ENCODE measurements at places on chromosomes 5 and 9.
A peak's percentile ranks its signal among the peaks of the same experiment; 100 is the strongest.

- peak; percentile 30 for DNase-seq
These were observed 15.3 kb upstream of the KIF27 start for GRCh38 chr9:83936523-83936922.

DNA sequence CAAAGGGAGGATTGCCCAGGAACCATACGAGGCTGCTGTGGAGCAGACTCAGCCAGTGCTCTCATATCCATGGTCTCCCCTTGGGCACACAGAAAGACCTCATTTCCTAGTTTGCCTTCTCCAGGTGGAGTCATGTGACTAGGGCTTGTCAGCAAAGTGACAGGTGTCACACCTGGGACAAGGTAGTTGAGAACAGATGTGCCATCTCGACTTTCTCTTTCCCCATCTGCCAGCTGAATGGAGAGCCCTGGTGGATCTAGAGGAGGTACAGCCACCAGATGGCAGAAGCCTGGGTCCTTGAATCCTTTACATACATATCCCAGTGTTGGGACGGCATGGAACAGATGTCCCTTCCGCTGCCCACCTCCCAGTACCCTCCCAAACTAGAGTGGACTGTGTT is 42.9 kb upstream of the ALDOB start:
- DNase-seq = no peak

DNA sequence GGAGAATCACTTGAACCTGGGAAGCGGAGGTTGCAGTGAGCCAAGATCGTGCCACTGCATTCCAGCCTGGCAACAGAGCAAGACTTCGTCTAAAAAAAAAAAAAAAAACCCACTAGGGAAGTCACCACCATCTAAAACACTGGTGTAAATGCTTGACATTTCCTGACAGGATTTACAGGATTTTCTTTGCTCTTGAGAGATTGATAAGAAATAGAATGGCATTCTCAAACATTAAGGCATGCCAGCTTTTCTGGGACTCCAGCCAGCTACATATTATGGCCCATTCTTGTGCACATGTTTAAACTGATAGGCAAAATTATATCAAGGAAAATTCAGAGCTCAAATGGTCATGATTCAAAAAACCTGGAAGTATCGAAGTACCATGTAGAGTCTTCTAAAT is 28.7 kb downstream of the GTF3C4 start:
- DNase-seq = no peak

- DNase-seq = no peak
These were observed 126.8 kb downstream of the NXNL2 start for GRCh38 chr9:88661759-88662158.

DNA sequence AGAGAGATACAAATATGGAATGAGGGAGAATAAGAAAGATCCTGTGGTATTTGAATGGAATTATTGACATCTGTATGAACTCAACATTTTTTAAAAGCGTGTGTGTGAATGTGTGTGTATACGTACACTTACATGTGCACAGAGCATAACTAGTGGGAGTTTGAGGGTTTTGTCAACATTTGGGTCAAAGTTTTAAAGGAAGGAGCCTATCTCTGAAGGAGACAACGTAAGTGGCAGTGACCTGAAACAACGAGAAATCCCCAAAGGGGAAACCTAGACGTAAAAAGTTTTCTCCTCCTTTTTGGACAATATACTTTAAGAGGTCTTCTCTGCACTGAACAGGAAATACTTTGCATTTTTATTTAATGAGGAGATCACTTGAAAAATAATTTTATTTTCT is 40.2 kb upstream of the DTWD2 start:
- DNase-seq = no peak

DNA sequence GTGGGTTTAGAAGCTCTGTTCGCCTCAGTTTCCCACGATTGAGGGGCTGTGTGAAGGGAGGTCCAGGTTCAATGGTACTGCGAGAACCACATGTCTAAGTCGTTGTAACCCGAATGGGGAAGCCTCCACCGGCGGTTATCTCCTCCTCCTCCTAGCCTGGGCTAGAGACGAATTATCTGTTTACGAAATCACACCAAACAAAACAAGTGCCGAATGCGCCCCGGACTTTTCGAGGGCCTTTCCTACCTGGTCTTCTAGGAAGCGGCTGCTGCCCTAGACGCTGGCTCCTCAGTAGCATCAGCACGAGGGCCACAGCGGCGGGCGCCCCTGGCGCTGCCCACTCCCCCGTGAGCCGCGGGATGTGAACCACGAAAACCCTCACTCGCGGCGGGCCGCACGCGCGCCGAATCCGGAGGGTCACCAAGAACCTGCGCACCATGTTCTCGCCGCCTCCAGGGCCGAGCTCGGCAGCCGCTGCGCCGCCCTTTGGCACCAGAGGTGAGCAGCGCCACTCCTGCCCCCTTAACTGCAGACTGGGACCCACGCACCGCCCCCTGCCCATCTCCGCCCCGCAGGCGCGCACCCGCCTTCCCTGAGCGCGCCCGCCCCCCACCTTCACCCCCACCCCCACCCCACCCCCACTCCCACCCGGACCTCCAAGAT is at the start of gene CDKN2A:
Gene CDKN2A (minus strand): TSS at position 500 of the 663 bp plus-strand sequence.
- DNase-seq = peak; percentile 46

DNA sequence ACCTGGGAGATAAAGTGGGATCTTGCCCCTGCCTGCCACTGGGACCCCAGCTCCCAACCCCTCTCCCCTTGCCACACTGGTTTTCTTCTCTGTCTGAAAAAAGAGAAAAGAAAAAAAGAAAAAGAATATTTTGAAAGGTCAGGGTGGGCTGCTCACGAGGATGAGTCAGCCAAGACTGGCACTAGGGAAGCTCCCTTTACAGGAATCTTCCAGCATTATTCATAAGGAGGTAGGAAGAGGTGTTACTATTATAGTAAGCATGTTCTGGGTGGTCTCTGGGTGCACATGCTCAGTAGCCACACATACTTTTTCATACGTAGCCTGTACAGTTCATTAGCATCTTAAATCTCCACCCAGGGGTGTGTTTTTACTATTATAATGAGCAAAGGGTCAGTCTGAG is 46.8 kb upstream of the HAND1 start:
- no peak for DNase-seq

DNA sequence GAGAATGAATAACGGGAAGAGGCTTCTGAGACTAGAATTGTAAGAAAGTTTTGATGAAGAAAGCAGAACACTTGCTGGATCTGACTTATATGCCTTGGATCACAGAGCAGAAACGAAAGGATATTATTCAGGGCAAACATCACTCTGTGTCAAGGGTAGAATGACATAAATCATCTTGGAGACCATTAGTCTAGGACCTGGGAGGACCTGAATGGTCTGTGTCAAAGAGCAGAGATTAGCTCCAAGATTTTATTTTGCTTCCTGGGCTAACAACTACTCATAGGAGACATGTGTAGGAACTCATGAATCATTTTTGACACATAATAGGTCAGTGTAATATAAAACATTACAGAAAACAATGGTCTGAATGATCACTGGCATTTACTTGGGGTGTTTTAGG is 417.9 kb downstream of the SLCO4C1 start:
- DNase-seq = no peak

DNA sequence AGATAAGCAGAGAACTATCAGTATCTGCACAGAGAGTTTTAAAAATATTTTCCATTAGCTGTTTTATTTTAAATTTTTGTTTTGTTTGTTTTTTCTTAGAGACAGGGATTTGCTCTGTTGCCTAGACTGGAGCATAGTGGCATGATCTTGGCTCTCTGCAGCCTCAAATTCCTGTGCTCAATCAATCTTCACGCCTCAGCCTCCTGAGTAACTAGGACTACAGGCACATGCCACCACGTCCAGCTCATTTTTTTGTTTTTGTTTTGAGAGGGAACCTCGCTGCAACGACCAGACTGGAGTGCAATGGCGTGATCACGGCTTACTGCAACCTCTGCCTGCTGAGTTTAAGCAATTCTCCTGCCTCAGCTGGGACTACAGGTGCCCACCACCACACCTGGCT is 138.2 kb upstream of the LPAR1 start:
- DNase-seq = no peak

DNA sequence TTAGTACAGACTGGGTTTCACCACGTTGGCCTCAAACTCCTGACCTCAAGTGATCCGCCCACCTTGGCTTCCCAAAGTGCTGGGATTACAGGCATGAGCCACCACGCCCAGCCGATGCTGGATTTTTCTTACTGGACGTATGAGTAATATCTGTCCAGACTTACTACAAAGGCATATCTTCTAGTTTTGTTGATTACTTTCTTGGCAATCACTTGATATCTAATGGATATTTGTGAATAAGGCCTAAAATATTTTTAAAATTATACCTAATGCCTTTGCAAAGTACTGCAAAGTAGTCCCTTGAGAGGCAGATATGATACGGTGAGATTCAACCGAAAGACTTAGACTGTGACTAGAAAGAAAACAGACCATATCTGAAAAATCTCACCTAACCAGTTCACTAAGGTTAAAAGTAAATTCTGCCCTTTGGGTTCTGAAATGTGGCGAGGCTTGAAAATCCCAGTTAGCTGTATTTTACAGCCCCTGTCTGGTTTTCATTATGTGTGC is 152.1 kb downstream of the GNAQ start:
- peak; percentile 26 for DNase-seq

DNA sequence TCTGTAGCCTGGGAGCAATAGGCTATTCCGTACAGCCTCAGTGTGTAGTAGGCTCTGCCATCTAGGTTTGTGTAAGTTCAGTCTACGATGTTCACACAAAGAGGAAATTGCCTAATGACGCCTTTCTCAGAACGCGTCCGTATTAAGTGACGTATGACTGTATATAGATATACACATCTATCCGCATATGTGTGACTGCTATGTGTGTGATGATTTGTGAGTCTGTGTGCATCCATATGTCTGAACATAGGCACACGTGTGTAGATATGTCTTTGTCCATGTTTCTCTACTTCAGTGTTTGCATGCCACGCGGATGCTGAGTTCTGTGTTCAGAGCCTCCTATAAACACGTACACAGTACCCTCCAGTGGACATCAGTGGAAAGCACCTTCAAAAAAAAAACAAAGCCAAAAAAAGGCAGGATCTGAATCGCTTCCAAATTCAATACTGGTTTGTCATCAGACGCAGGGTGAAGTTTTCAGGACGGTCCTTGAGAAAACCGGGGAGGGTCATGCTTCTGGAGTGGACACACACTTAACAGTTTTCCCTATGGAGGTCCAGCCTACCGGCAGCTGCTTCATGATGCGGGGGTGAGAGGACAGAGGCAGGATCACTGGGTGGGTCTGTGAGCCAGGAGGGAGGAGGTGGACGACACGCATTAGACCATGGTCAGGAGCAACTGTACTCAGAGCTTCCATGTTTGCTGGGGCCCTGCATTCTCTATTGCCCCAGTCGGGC is 29.5 kb upstream of the ALDH1B1 start:
- peak; percentile 87 for DNase-seq

DNA sequence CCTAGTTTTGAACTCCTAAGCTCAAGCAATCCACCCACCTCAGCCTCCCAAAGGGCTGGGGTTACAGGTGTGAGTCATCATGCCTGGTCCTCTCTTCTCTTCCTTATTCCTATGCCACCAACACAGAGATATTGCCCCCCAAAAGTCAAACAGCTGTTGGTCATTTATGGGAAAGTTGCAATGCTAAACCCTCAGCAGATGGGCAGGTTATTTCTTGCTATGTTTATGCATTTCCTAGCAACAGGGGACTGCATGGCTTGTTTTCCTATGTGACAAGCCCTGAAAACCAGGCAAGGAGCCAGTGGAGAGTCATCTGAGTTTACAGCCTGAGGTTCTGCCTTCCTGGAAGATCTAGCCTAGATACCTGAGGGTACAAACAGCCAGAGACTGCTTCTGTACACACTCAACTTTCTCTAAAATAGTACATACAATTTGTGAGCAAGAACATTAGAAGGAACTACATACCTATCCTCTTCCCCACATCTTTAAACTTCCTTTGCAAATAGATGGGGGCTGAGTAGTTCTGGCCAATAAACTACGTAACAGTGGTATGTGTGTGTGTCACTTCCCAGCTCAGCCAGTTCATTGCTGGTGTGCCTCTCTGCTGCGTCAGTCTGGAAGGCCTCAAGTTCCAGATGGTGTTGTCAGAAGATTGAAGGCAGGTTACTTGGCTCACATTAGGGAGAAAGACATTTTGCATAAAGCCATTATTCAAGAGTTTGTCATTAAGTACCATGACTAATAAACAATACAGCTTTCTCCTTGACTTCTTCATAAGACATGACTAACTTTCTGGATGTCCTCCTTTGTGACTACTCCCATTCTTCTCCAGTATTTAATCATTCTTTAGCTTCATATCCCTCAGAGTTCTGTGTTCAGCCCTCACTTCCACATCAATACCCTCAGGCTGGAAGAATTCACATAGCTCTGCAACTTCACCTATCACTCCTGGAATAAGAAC is 65.3 kb downstream of the CSNK1A1 start:
- peak; percentile 100 for DNase-seq

DNA sequence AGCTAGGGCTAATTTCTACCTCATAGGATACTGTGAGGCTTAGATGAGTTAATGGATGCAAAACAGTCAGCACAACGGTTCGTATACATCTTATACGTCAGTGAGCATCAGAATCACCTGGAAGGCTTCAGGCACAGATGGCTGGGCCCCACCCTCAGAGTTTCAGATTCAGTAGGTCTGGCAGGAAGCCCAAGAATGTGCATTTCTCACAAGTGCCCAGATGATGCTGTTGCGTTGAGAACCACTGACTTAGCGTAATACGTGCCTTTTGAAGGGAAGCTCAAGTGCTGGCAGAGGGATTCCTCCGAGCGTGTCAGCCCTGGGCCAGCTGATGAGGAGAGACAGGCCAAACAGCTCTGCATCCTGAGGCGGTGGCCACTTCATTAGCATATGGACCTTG is 117.1 kb upstream of the WWC1 start:
- peak; percentile 64 for DNase-seq

- no peak for DNase-seq
These were observed 1.1 kb downstream of the LCN1 start for GRCh38 chr9:135522137-135522877.

DNA sequence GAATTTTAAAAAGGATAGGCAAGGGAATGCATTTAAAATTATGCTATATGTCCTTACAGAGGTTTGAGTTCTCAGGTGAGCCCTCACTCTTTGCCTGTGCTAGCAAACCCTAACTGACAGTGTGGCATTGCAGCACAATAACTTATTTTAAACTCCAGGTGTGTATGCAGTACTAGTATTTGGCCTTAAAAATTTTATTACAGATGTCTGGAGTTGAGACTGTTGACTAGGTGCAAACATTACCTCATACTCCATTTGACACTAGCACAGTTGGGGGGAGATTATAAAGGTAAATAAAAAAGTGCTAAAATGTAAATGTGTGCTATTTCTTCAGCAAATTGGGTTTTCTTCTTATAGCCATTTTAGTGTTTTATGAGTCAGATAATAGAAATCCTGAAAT is 407.7 kb downstream of the SH3GL2 start:
- no peak for DNase-seq

DNA sequence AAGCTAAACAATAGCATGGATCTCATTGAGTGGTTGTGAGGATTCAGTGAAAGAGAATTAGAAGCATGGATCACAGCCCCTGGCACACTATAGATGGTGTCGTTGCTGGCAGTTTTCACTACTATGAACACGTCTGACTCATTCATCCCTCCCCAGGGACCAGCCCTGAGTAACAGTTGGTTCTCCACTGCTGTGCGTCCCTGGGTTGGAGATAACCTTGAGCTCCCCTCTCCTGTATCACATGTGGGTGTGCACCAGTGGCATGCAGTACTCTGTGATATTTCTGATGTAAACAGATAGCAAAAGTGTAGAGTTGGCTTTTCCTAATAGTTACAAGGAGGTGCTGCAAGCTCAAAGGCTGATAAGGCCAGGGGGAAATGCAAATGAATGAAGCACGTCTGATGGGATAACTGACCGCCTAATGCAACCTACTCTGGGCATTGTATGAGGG is 8.8 kb upstream of the LCP2 start:
- DNase-seq = peak; percentile 81

All from AG10803 (cell line).